ENCODE measurements at places on chromosomes 12 and 14. TPM values are rescaled to one million over a fixed set of nuclear protein-coding genes. Genes with fewer than 3 reads are reported as not detected.

Gene KRT3
- not detected for total RNA-seq

Gene GOLGA5
- 17.4 TPM for total RNA-seq

GRCh38 chr14:88468406-88468805 is 82.9 kb downstream of the SPATA7 start:
- no peaks in the 10 kb centered on the region for H3K4me1 ChIP-seq
- H3K27me3 ChIP-seq, result no peaks in the 10 kb centered on the region
- no peaks in the 10 kb centered on the region for H3K36me3 ChIP-seq
- H3K27ac ChIP-seq, result no peak overlapping the region

DNA sequence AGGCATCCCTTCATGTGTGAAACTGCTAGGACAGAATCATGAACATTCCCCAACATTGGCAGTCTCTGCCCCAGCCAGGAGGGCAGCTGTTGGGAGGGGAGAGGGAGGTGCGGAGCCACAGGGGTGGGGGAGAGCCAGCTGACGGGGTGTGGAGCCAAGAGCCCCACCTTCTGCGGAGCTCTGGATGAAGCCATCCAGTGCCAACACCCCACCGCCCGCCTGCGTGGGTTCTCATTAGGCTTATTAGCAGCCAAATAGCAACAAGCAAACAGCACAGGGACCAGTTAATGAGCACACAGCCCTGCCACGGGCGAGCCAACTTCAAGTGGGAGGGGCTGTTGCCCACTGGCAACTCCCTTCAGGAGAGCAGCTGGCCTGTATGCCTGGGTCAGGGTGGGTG is 12.1 kb downstream of the LTBP2 start:
- H3K4me3 ChIP-seq, result no peak overlapping the region
- no peaks in the 10 kb centered on the region for H3K27me3 ChIP-seq
- no peak overlapping the region for H3K27ac ChIP-seq
- H3K36me3 ChIP-seq, result no peaks in the 10 kb centered on the region
- DNase-seq, result no peak

DNA sequence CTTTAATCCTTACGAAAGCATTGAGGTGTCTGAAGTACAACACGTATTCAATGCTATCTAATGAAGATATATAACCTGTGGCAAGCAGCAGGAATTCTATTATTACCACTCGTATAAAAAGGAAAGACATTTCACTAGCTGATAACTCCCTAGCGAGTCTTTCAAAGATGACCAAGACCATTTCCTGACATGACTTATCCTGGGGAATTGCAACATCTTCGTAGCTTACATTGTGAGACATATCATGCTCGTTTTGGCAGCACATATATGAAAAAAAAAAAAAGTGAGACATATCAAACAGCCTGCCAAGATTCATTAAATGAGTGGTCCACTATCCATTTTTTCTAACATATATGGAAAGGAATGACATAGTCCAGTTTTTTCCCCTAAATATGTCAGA is 337.0 kb downstream of the FSCB start:
- no peaks in the 10 kb centered on the region for H3K27me3 ChIP-seq
- H3K4me1 ChIP-seq, result no peaks in the 10 kb centered on the region
- no peaks in the 10 kb centered on the region for H3K36me3 ChIP-seq
- no peak overlapping the region for H3K27ac ChIP-seq
- DNase-seq, result no peak

DNA sequence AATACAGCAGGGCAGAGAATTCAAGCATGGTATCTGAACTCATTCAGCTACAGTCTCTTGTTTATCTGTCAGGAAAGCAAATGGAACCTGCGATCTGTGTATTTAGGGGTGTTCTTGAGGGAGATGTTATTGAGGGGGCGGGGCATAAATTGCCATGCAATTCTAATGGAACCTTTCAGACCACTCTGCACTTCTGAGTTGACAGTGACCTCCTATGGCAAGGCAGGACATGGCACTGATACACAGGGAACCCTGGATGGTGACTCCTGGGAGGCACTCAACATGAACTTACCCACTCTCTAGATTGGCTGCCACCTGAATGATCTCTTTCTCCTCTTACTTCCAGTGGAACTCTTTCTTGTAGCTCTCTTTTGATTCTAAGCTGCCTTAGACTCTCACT is 787.3 kb downstream of the VRK1 start:
- no peak overlapping the region for H3K4me3 ChIP-seq
- peaks cover 11% of the 10 kb centered on the region for H3K4me1 ChIP-seq
- no peak for DNase-seq
- H3K36me3 ChIP-seq, result no peaks in the 10 kb centered on the region
- H3K27me3 ChIP-seq, result no peaks in the 10 kb centered on the region
- no peak overlapping the region for H3K27ac ChIP-seq

GRCh38 chr12:89706986-89707702 is 1.5 kb downstream of the ATP2B1 start:
- peaks cover 48% of the 10 kb centered on the region for H3K4me1 ChIP-seq
- no peaks in the 10 kb centered on the region for H3K36me3 ChIP-seq
- H3K4me3 ChIP-seq, result peak overlapping the region; percentile 78
- peak overlapping the region; percentile 97 for H3K27ac ChIP-seq
- no peaks in the 10 kb centered on the region for H3K27me3 ChIP-seq

Gene KIF21A
- 43.9 TPM for total RNA-seq

DNA sequence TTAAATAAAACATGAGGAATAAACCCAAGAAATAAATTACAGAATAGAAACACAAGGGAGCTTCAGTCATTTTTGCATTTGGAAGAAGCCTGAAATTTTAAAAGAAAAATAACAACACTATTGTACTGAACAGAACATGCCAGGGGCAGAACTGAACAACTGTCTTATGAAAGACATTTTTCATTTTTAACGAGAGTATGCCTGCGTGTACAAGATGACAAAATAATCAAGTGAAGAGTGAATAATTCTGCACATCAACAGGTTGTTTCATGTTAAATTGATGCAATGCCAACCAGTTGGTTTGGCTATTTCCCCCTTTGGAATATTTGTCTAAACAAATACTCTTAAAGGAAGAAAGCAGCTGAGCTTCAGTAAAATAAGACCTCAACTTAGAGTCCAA is 103.3 kb upstream of the BTG1 start:
- no peak overlapping the region for H3K4me3 ChIP-seq
- DNase-seq, result no peak
- no peaks in the 10 kb centered on the region for H3K36me3 ChIP-seq
- no peak overlapping the region for H3K27ac ChIP-seq

DNA sequence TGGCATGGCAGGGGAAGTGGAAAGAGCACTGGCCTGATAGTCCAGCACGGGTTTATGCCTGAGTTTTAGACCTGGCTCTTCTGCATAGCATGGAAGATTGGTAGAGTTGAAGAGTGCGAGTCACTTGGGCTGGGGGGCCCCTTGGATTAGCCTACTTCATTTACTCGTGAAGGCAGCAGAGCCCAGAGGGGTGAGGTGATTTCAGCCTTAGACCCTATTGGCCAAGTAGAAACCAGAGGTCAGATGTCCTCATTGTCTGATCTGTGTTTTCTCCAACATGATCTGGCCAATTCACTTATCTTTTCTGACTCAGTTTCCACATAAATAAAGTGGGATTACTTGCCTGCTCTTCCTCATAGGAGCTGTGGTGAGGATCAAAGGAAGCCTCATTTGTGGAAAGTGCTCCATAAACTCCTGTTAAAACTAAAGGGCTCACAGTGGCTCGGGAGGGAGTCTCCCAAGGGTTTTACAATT is 1.9 kb downstream of the PLEKHG3 start:
- no peak overlapping the region for H3K4me3 ChIP-seq
- no peaks in the 10 kb centered on the region for H3K36me3 ChIP-seq
- no peak for DNase-seq

DNA sequence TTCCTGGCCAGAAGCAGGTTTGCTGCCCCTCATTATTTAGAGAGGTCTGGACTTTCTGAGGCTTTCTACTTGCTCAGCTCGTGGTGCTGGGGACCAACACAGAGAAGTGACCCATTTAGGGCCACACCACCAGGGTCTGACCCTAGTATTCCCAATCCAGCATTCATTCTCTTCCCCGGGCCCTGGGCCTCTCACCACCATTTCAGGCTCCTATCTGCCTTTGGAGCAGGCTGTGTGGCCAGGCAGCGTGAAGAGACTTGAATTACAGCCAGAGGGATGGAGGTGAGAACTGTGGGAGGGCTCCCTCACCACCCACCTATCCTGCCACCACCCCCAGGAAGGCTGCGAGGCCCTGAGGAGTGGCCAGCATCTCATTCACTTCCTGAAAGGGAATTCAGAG is 24.6 kb downstream of the FAM222A start:
- H3K4me1 ChIP-seq, result no peaks in the 10 kb centered on the region
- H3K27me3 ChIP-seq, result peaks cover 5% of the 10 kb centered on the region
- no peak overlapping the region for H3K27ac ChIP-seq
- no peaks in the 10 kb centered on the region for H3K36me3 ChIP-seq
- no peak for DNase-seq
- H3K4me3 ChIP-seq, result no peak overlapping the region

GRCh38 chr14:72164420-72165228 is 232.4 kb downstream of the RGS6 start:
- H3K4me3 ChIP-seq, result no peak overlapping the region
- no peak overlapping the region for H3K27ac ChIP-seq
- H3K4me1 ChIP-seq, result no peaks in the 10 kb centered on the region
- DNase-seq, result no peak
- H3K36me3 ChIP-seq, result no peaks in the 10 kb centered on the region

- no peaks in the 10 kb centered on the region for H3K27me3 ChIP-seq
- H3K36me3 ChIP-seq, result no peaks in the 10 kb centered on the region
Measured at GRCh38 chr14:93939304-93940229, 12.4 kb downstream of the FAM181A start.

DNA sequence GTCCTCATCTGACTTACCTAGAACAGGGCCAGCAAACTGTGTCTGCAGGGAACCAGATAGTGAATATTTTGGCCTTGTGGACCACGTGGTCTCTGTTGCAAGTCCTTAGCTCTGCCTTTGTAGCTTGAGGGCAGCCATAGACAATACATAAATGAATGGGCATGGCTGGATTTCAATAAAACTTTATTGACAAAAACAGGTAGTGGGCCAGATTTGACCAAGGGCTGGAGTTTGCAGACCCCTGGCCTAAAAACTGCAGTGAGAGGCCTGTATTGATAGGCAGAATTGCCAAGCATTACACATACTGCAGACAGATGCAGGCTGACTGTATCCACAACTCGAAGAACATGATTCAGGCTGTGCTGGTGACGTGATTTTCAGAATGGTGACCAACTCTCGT is 25.3 kb downstream of the CCDC63 start:
- H3K36me3 ChIP-seq, result no peaks in the 10 kb centered on the region
- no peak overlapping the region for H3K4me3 ChIP-seq
- H3K4me1 ChIP-seq, result no peaks in the 10 kb centered on the region
- no peak overlapping the region for H3K27ac ChIP-seq
- no peak for DNase-seq

GRCh38 chr12:76152181-76152807 is 67.8 kb upstream of the NAP1L1 start:
- no peak for DNase-seq
- no peak overlapping the region for H3K27ac ChIP-seq
- H3K4me3 ChIP-seq, result no peak overlapping the region
- no peaks in the 10 kb centered on the region for H3K4me1 ChIP-seq

DNA sequence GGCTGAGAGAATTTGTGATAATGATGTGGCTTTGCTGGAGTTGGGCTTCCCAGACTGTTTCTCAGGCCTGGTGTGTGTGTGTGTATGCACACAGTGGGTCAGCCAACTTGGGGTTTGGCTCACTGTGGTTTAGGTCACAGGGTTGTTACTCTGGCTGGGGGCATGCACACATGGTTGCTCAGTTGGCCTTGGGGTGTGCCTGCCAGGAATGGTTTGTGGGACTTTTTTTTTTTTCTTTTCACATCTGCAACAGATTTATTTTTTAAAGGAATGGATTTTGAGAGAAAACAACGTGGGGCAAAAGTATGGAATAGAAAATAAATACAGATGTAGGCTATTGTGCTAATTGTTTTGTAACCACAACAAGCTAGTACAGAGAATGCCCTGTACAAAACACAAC is 25.0 kb upstream of the GTF2A1 start:
- no peak overlapping the region for H3K27ac ChIP-seq
- no peak for DNase-seq
- H3K36me3 ChIP-seq, result no peaks in the 10 kb centered on the region
- no peak overlapping the region for H3K4me3 ChIP-seq

DNA sequence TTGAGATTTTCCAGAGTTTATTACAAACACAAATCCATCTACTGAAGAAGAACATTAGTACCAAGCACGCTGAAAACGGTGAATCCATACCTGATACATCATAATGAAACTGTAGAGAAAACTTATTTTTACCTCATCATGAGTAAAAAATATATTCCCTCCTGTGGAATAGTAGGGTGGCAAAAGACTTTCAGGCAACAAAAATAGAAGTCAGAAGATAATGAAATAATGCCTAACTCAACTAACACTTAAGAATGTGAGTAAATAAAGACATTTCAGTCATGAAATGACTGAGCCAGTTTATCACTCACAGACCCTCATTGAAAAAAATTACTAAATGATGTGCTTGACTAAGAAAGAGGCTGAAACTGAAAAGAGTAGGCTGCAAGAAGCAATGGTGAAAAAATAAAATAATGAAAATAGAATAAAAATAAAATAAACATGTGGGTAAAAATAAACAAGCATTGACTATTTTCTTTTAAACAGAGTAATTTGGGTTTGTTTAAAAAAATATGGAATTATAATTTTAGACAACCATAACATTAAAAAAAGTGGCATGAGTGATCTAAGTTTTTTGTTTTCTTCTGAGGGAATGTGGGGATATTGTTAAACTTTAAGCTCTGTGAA is 148.6 kb downstream of the ASCL1 start:
- H3K36me3 ChIP-seq, result no peaks in the 10 kb centered on the region
- no peak overlapping the region for H3K27ac ChIP-seq
- H3K4me1 ChIP-seq, result no peaks in the 10 kb centered on the region
- H3K27me3 ChIP-seq, result no peaks in the 10 kb centered on the region

Gene CLEC4E
- total RNA-seq, result not detected

GRCh38 chr12:75236206-75236605 is 26.6 kb upstream of the KCNC2 start:
- no peak overlapping the region for H3K27ac ChIP-seq
- no peak for DNase-seq
- H3K27me3 ChIP-seq, result no peaks in the 10 kb centered on the region
- H3K4me1 ChIP-seq, result no peaks in the 10 kb centered on the region

GRCh38 chr12:6070472-6071257 is 53.8 kb downstream of the VWF start:
- no peak for DNase-seq
- H3K4me3 ChIP-seq, result no peak overlapping the region
- H3K36me3 ChIP-seq, result no peaks in the 10 kb centered on the region
- H3K4me1 ChIP-seq, result peaks cover 23% of the 10 kb centered on the region

Gene OAS3
- 11.2 TPM for total RNA-seq

GRCh38 chr12:118625050-118625675 is 248.8 kb downstream of the SUDS3 start:
- no peak overlapping the region for H3K4me3 ChIP-seq
- no peaks in the 10 kb centered on the region for H3K27me3 ChIP-seq
- no peaks in the 10 kb centered on the region for H3K36me3 ChIP-seq
- no peaks in the 10 kb centered on the region for H3K4me1 ChIP-seq
- DNase-seq, result no peak
- no peak overlapping the region for H3K27ac ChIP-seq

DNA sequence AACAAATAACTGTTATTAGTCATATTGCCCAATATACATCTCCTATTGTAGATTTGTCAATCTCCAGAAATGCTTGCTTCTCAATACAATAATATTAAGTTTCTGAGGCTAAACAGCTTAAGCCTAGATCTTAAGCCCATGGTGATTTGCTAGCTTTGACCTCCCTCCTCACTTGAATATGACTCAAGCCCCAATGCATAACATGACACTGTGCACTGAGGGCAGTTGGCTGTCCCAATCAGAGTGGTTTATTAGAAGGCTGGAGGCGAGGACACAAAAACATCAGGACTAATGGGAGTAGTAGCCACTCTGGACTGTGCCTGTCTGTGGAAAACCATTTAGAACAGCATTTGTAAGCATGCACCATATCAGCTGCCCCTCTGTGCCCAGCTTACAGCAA is 81.1 kb upstream of the GTF2A1 start:
- no peak overlapping the region for H3K27ac ChIP-seq
- no peaks in the 10 kb centered on the region for H3K27me3 ChIP-seq
- no peak overlapping the region for H3K4me3 ChIP-seq
- no peaks in the 10 kb centered on the region for H3K4me1 ChIP-seq
- DNase-seq, result no peak
- no peaks in the 10 kb centered on the region for H3K36me3 ChIP-seq
